Activated naive CD4-positive, alpha-beta T cell treated with anti-CD3 and anti-CD28 coated beads, Interleukin-2, amount 50 U/mL, for 72 hours (primary cell): ENCODE measurements at places on chromosomes 1 and 21. TPM values are rescaled to one million over a fixed set of nuclear protein-coding genes. Genes with fewer than 3 reads are reported as not detected.

DNA sequence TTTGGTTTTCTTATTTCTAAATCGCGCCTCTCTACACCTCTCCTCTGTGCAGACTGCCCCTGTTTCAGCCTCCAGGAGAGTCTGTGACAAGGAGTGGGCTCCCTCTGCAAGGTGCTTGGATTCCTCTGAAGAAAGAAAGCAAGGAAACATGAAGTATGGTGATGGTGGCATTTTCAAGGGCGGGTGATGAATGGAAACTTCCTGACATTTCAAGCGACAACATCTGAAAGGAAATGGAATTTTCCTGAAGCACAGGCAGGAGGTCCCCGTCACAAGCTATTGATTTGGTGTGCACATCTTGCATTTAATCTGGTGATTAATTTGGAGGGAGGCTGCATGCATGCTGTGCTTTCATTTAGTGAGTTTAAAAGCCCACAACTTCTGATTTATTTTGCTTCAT lies 164.6 kb upstream of the FGGY start:
- DNase-seq: no peak

DNA sequence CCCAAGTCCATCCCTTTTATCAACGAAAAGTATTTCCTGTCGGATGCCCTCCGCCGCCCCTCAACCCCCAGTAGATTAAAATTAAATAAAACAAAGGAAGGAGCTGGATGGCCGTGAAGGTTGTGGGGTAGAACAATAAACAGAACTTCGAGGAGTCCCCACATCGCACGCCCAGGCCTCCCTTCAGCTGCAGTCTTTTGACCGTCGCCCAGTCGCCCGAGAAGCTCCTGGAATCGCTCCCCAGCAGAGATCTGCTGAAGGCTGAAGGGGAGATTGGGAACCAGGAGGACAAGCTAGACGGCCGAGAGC lies 905 bp downstream of the BARHL2 start:
- DNase-seq: no peak

GRCh38 chr1:1988061-1988945 lies 15.3 kb downstream of the CFAP74 start:
- DNase-seq: no peak

GRCh38 chr21:41071258-41072171 lies 96.4 kb upstream of the BACE2 start:
- no peak for DNase-seq

- no peak for DNase-seq
Observed at GRCh38 chr1:46001081-46001785, 131.2 kb downstream of the PIK3R3 start.

GRCh38 chr1:31835415-31835814 lies 19.6 kb upstream of the SPOCD1 start:
- no peak for DNase-seq

DNA sequence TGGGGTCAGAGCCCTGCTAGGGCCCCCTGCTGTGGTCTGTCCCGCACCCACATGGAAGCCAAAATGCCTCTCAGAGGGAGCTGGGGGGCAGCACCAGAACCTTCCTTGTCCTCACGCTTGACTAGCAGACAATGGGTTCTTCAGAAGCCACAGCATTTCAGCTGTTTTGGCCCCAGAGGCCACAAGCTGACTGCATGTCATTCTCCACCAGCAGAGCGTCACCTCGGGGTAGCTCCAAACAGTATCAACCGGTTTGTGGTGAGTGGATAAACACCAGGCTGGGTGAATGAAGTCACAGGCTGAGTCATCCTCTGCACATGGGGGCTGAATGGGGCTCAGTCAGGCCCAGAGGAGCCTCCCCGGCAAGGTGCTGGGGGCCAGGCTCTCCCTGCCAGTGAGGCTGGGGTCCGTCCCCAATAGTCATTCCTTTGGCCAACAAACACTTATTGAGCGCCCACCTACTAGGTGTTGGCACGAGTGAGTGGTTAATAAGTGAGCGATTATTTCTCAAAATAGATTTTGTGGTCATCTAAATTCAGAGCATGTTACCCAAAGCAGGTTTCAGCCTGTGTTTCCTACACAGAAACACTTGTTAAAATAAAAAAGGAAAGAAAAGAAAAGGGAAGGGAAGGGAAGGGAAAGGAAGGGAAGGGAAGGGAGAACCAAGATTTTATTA lies 9.1 kb downstream of the OLIG1 start:
- no peak for DNase-seq

- no peak for DNase-seq
Observed at GRCh38 chr1:37347104-37347649, 127.2 kb upstream of the ZC3H12A start.

DNA sequence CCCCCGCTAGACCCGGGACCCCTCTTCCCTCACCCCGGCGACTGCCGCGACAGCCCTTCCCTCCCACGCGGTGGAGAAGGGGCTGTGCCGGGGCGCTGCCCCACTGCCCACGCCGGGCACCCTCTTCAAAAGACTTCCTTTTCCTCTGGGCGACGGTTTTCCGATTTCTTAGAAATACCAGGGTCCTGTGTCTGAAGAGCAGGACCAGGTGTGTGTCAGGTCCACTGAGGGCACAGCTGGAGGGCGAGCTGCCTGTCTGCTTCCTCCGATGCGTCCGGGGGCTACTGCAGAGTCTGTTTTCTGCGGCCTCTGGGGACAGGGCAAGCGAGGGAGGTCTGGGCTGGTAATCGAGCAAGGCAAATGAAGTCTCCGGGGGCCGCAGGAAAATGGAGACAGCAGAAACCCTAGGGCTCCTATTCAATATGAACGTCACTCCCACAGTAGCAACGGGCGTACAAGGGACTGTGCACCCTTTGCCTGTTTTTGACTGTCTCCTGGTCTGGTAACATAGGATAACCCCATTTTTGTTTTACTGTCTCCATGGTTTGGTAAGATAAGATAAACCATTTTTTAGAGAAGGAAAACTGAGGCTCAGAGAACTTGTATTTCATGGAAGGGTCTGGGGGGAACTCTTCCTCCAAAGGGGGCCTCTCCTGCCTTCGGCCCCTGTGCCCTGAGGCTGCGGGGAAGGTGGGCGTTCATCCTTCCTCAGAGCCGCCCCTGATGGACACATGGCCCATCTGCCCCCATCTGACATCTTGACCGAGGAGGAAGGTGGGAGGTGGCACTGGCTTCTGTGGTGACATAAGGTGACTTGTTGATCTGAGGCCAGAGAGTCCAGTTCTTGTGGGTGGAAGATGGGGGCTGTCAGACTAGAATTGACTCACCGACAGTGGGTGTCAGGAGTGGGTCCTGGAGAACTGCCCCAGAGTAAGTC lies 970 bp downstream of the TNFRSF1B start:
- DNase-seq: no peak

DNA sequence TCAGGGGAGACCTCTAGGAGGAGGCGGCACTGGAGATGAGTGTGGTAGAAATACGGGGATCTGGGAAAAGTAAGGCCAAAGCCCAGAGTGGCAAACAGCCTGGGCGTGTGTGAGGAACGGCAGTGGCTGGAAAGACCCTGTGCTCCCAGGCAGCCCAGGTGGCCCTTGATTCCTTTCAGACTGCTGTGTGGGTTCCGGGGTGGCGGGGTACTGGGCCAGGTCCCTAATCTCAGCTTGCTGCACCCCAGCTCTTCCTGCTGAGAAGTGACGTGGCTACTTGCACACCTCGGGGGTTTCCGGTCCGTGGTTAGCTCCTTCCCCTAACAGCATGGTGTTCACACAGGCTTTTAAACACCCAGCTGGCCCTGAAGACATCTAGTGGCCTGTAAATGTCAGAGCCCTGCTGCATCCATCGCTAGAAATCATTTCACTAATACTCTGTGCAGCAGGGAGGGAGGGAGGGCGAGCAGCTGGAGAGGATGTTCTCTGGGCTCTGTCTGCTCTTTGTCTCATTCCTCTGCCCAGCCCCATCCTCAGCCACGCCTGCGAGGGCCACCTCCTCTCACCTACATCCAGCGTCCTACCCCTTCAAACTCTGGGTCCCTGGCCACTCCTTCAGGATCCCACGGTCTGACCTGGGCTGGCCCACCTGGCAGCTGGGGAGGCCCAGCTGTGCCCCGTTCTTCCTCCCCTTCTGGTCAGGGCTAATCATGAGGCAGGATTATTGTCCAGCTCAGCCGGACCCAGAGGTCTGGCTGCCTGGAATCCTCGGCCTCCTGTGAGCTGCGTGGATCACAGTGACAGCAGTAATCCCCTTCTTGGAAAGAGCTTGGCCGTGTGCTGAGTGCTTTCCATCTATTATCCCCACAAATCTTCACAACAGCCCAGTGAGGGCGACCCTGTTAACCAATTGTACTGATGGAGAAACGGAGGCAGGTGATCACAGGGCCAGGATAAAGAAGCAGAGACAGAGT lies 7.2 kb downstream of the ZDHHC18 start:
- peak; percentile 67 for DNase-seq

DNA sequence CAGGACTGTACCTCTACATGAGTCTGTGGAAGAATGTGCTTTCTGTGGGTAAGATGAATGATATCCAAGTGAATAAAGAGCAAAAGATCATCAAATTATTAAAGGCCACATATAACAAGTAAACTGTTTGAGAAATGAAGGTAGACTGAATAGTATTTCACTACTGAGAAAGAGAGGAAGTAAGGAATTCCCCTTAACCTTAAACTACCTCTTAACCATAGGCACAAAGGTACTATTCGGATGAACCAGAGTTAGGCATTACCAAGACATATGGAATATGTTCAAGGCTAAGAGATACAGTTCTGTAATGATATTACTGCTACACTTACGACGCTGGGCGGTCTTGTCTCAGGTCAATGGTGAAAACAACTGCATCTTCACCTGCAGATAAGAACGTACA lies 25.5 kb downstream of the DCAF8 start:
- no peak for DNase-seq

DNA sequence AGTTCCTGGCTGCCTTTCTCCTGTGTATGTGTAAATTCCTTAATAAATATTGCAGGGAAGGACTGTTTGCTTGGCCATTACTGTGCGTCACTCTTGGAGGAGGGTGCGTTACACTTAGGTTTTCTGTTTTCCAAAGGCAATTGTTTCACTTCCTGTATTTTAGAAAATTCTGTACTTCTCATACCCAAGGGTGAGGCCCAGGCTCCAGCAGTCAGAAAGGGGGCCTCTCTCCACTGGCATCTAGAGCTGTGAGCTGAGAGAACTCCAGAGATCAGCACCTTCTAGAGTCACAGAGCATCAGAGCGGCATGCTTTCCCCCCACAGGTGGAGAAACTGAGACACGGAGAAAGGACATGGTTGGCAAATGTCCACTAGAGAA lies 27.0 kb upstream of the ZFP69B start:
- DNase-seq: no peak

Gene CTSS
- total RNA-seq: 53.4 TPM

Gene FAAP20
- 66.9 TPM for total RNA-seq

Gene NECAP2
- 58.8 TPM for total RNA-seq

Gene CD48
- 236 TPM for total RNA-seq

Gene KCNE2
- total RNA-seq: not detected

Gene TLCD4
- total RNA-seq: 0.49 TPM

Gene DYNLT5
- not detected for total RNA-seq
